ENCODE measurements at places on chromosomes 1 and 21. TPM values are rescaled to one million over a fixed set of nuclear protein-coding genes. Genes with fewer than 3 reads are reported as not detected.
A peak's percentile ranks its signal among the peaks of the same experiment; 100 is the strongest.

GRCh38 chr1:51924455-51924854 is 45.9 kb upstream of the NRDC start:
- no peak for DNase-seq
- no peak overlapping the region for H3K27ac ChIP-seq

DNA sequence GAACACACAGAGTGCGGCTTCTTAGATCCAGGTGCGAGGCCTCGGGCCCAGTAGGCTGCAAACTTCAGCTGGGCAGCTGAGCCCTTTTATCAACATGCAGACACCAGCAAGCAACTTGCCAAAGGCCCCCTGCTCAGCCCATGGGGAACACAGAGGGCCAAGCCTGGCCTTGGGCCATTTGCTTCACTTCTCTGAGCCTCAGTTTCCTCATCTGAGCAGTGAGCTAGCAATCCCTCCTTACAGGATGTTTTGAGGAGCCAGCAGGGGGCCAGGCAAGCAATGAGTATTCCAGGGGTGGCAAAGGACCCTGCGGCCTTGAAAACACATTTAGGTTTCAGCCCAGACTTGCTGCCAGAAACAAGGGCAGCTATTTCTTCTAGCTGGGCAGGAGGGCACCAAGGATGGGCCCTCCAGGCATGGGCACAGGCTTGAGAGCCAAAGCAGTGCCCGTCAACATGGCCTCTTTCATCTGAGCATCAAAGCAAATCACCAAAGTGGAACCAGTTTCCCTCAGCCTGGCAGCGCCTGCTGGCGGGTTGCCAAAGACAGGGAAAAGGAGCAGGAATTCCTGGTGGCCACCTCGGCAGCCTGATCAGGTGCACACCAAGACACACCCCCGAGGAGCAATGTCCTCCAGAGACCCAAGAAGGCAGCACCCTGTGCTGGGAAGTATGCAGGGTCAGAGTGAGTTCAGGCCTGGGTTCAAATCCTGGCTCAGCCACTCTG is 1.4 kb downstream of the MATN1 start:
- no peak overlapping the region for H3K27ac ChIP-seq
- H3K36me3 ChIP-seq, result no peaks in the 10 kb centered on the region
- H3K4me1 ChIP-seq, result peaks cover 5% of the 10 kb centered on the region
- H3K27me3 ChIP-seq, result no peaks in the 10 kb centered on the region
- no peak overlapping the region for H3K4me3 ChIP-seq

GRCh38 chr1:30045304-30046090 is 677.9 kb downstream of the MATN1 start:
- no peaks in the 10 kb centered on the region for H3K36me3 ChIP-seq
- no peak for DNase-seq
- no peak overlapping the region for H3K4me3 ChIP-seq
- H3K27ac ChIP-seq, result no peak overlapping the region
- no peaks in the 10 kb centered on the region for H3K4me1 ChIP-seq

DNA sequence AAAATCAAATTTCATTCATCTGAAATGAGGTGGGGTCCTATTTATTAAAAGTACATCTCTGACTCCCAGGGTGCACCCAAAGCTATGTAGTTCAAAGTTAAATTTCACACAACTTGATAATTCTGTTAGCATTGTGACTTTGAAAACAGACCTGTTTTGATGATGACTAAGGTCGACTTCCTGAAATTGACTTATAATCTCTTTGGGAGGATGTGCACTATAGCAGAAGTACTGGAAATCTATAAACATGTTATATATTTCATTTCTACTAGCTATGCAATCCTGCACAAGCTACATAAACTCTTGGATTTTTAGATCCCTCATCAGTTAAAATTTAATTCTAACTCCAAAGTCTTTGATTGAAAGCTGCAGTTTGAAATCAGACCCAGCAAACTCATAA is 507.6 kb downstream of the NEGR1 start:
- H3K27ac ChIP-seq, result no peak overlapping the region
- no peaks in the 10 kb centered on the region for H3K36me3 ChIP-seq
- no peaks in the 10 kb centered on the region for H3K27me3 ChIP-seq
- DNase-seq, result no peak

DNA sequence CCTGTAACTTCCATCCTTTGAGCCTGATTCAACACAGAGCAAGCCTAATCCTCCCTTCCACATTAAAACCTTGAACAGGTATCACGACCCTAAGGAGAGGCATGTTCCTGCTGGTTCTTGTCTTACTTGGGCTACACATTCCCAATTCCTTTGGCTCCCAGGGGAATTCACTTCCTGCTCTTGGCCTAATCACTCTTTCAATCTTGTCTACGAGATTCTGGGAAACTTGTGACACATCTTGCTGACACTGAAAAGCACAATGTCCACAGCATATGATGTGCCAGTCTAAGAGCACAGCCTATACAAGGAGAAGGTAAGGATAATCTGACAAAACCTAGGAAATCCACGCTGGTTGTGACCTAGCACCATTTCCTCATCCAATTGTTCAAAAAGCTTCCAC is 163.9 kb downstream of the GABPA start:
- H3K27me3 ChIP-seq, result no peaks in the 10 kb centered on the region
- DNase-seq, result peak; percentile 62
- peaks cover 51% of the 10 kb centered on the region for H3K4me1 ChIP-seq
- no peak overlapping the region for H3K4me3 ChIP-seq
- H3K36me3 ChIP-seq, result peaks cover 6% of the 10 kb centered on the region

DNA sequence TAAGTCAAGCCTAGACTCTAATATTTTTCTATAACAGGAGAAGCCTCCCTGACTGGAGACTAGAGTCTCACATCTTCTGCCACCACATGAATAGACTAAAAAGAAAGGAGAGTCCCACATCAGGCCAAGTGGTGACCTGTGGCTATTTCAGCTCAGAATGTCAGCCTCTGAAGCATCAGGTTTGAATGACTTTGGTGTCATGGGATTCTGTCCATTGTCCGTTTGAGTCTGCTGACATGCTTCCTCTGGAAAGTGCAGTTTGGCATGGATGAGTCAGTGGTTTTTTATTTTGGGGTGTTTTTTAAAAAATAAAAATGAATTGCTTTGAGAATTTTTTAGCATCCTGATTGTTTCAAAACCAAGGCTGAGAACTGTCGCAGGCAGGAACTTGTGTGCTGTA is 19.5 kb downstream of the DYRK3 start:
- no peak overlapping the region for H3K27ac ChIP-seq
- no peaks in the 10 kb centered on the region for H3K4me1 ChIP-seq
- H3K27me3 ChIP-seq, result no peaks in the 10 kb centered on the region
- no peaks in the 10 kb centered on the region for H3K36me3 ChIP-seq
- no peak for DNase-seq

DNA sequence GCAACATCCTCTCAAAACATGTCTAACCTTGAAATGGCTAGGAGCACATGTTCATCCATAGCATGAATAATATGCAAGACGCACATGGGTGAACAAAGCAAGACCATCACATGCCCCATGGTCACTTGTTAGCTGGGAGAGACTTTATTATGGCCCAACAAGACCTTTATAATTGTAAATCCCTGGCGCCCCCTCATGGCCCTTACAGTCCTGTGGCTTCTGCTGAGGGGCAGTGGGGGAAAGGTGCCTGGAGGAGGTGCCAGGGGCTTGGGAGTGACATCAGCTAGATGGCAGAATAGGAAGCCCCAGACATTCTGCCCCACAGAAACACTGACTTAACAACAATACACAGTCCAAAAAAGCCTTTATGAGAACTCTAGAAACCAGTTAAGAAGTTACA is 51.7 kb downstream of the CSMD2 start:
- H3K27me3 ChIP-seq, result no peaks in the 10 kb centered on the region
- no peak for DNase-seq
- no peaks in the 10 kb centered on the region for H3K4me1 ChIP-seq
- no peak overlapping the region for H3K4me3 ChIP-seq

DNA sequence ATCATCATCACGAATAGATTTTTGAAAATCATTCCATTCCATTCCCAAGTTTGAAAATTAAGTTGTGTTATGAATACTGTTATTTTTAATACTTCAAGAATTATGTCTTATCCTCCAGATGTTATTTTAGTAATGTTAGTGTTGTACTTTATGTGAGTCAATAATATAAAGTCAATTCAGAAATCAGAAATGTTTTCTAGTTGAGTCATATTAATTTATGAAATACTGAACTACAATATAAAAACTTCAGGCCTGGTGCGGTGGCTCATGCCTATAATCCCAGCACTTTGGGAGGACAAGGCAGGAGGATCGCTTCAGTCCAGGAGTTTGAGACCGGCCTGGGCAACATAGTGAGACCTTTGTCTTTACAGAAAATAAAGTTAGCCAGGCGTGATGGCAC is 38.4 kb upstream of the GPR25 start:
- no peak for DNase-seq
- no peak overlapping the region for H3K4me3 ChIP-seq
- H3K4me1 ChIP-seq, result no peaks in the 10 kb centered on the region
- no peak overlapping the region for H3K27ac ChIP-seq
- no peaks in the 10 kb centered on the region for H3K27me3 ChIP-seq

- DNase-seq, result no peak
- H3K4me1 ChIP-seq, result no peaks in the 10 kb centered on the region
- H3K27me3 ChIP-seq, result no peaks in the 10 kb centered on the region
- no peak overlapping the region for H3K27ac ChIP-seq
- H3K36me3 ChIP-seq, result no peaks in the 10 kb centered on the region
These were observed 38.5 kb downstream of the ABCD3 start for GRCh38 chr1:94456736-94457135.

GRCh38 chr1:35453031-35453430 is 104.2 kb downstream of the KIAA0319L start:
- DNase-seq, result no peak
- no peak overlapping the region for H3K4me3 ChIP-seq
- H3K27me3 ChIP-seq, result no peaks in the 10 kb centered on the region

DNA sequence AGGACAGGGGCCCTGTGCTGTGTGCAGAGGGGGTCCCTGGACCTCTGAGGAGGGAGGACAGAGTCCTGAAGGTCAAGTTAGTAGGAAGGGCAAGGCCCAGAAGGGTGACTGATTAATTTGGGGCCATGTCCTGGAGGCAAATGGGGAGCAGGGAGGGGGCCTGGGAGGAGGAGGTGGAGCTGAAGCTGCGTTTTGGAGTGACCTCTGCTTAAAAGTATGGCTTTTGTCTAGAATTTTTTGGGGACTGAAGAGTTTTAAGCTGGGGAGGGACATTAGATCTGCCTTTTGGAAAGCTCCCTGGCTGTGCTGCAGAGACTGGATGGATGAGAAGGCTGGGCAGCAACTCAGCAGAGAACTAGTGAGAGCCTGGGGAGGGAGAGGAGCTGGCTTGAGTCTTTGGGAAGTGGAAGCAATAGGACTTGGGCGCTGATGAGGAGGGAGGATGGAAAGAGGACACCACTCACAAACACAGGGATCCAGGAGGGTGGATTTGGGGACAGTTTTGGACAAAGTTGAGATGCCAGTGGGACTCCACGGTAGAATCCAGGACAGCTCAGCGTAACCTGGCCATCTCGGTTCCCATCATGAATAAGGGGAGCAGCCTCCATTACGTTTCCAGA is 52.9 kb downstream of the ACBD3 start:
- no peaks in the 10 kb centered on the region for H3K36me3 ChIP-seq
- H3K4me1 ChIP-seq, result no peaks in the 10 kb centered on the region
- H3K27ac ChIP-seq, result no peak overlapping the region
- H3K27me3 ChIP-seq, result no peaks in the 10 kb centered on the region
- no peak overlapping the region for H3K4me3 ChIP-seq

GRCh38 chr1:94783342-94784189 is 36.6 kb upstream of the SLC44A3 start:
- no peaks in the 10 kb centered on the region for H3K27me3 ChIP-seq
- H3K27ac ChIP-seq, result no peak overlapping the region
- H3K36me3 ChIP-seq, result no peaks in the 10 kb centered on the region
- no peak overlapping the region for H3K4me3 ChIP-seq
- H3K4me1 ChIP-seq, result no peaks in the 10 kb centered on the region

DNA sequence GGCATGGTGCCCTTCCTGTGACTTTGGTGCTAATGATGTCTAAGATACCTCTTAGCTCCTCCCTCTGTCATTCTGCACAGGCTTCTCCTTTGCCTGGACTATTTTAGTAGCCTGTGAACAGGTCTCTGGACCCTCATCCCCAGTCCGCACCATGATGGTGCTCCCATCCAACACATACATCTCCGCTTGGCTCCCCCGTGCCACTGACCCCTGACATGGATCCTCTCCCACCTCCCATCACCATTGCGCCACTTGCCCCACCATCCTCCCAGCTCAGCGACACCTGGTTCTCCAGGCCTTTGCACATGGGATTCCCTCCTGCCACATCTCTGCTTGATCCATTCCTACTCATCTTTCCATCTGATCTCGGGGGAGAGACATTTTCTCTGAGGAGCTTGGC is 33.9 kb downstream of the RUNX3 start:
- no peaks in the 10 kb centered on the region for H3K36me3 ChIP-seq
- no peaks in the 10 kb centered on the region for H3K4me1 ChIP-seq
- H3K27ac ChIP-seq, result no peak overlapping the region
- H3K27me3 ChIP-seq, result no peaks in the 10 kb centered on the region
- no peak overlapping the region for H3K4me3 ChIP-seq

DNA sequence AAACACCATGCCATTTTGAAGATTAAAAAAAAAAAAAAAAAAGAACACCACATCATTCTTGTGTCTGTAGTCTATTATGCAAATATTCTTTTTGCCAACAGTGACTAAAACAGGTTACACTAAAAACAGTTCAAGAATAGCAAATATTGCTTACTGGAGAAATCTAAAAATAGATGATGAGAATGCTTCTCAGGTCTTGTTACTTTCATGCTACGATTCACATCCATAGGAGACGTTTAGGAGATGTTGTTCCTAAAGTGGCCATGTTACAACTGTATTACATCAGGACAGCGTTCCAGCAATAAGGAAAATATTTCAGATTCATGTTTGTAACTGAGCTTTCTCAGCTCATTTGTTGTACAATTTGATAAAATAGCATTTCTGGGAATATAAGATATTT is 32.3 kb downstream of the RAB3GAP2 start:
- no peaks in the 10 kb centered on the region for H3K4me1 ChIP-seq
- H3K27me3 ChIP-seq, result no peaks in the 10 kb centered on the region
- H3K36me3 ChIP-seq, result no peaks in the 10 kb centered on the region

DNA sequence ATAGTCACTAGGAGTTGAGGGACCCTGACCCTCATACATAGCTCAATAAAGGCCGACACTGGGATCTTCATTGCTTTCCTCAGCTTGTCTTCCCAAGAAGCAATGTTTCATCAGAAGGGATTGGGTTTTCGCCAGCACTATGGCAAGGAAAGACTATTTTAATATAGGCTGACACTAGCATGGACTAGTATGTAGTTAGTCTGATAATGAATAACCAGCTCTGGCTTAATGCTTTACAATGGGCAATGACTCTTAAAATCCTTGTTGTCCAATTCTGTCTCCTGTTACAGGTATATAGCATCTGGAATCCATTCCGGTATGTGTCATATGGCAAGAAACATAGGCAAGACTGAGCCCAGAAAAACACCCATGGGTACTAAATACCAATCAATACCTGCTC is 15.3 kb upstream of the SYT2 start:
- no peak overlapping the region for H3K27ac ChIP-seq
- H3K27me3 ChIP-seq, result no peaks in the 10 kb centered on the region

DNA sequence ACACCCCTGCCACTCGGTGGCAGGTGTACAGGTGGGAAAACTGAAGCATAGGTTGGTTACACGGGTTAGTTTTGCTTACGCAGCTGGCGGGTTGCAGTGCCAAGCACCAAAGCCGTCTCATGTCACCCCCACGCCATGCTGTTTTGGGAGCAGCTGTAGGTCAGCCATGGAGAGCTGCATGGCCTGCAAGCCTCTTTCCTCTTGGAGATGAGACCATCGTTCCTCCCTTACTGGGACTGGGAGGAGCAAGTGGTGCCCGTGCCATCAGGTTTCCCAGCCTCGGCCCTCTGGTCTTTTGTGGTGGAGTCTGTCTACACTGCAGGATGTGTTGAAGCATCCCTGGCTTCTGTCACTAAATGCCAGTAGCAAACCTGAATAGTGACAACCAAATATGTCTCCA is 46.9 kb downstream of the AJAP1 start:
- H3K27me3 ChIP-seq, result no peaks in the 10 kb centered on the region
- no peaks in the 10 kb centered on the region for H3K4me1 ChIP-seq

The CELA3B gene
- total RNA-seq, result not detected

The CCDC190 gene
- total RNA-seq, result not detected

The SHISAL2A gene
- total RNA-seq, result not detected

The ENAH gene
- 171 TPM for total RNA-seq

The CLCA1 gene
- total RNA-seq, result not detected

The INKA2 gene
- total RNA-seq, result 0.74 TPM
